ENCODE measurements at places on chromosomes 5 and 9.

- peak; percentile 39 for DNase-seq
Observed at GRCh38 chr5:80825786-80826460, 134.2 kb upstream of the RASGRF2 start.

GRCh38 chr5:178441486-178442270 lies 148.5 kb downstream of the COL23A1 start:
- no peak for DNase-seq

DNA sequence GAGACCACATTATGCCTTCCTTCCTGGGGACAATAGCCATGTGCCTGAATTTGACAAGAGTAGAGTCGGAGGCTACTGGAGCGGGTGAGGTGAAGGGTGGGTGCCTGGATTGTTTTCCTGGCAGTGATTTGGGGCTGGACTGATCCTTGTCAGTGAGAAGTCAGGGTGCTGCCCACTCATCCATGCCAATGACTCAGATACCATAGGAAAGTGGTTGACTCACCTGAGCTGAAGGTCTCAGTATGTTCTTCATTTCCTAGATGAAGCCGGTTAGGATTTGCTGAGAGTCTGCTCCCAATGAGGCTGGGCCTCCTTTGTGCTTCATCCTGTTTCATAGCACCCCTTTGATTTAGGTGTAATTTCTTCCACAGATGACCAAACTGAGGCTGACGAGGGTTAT lies 366.0 kb downstream of the KDM4C start:
- no peak for DNase-seq

GRCh38 chr5:34042321-34042720 lies 692 bp downstream of the C1QTNF3 start:
- DNase-seq, result peak; percentile 77

- DNase-seq, result no peak
Observed at GRCh38 chr5:107704681-107705401, 34.1 kb upstream of the EFNA5 start.

DNA sequence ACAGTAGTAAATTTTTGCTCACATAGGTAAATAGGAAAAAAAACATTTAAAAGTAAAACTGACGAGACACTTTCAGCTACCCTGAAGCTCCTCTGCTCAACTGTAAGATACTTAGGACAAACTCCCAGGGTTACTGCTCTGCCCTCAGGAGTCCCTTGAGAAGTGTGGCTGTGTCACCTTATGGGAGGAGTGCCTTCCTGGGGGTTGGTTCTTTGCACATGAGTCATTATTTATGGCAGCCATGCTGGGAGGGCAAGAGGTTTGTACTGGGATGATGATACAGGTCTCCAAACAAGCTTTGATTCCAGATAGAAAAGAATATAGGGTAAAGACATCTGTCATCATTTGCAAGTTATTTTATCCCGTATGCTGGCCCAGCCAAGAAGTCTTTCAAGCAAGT lies 45.9 kb downstream of the TTC1 start:
- DNase-seq, result no peak

- DNase-seq, result no peak
Observed at GRCh38 chr5:66519626-66520025, 76.6 kb upstream of the MAST4 start.

- no peak for DNase-seq
Observed at GRCh38 chr5:139668924-139669661, 20.9 kb downstream of the CXXC5 start.

GRCh38 chr5:135534609-135535419 lies 950 bp downstream of the NEUROG1 start:
- DNase-seq, result no peak

- no peak for DNase-seq
Observed at GRCh38 chr5:57398413-57399093, 84.1 kb downstream of the ACTBL2 start.

GRCh38 chr9:135110416-135110815 lies 22.9 kb downstream of the OLFM1 start:
- no peak for DNase-seq

- DNase-seq, result no peak
Observed at GRCh38 chr5:132655821-132656773, 1.9 kb upstream of the IL13 start.

DNA sequence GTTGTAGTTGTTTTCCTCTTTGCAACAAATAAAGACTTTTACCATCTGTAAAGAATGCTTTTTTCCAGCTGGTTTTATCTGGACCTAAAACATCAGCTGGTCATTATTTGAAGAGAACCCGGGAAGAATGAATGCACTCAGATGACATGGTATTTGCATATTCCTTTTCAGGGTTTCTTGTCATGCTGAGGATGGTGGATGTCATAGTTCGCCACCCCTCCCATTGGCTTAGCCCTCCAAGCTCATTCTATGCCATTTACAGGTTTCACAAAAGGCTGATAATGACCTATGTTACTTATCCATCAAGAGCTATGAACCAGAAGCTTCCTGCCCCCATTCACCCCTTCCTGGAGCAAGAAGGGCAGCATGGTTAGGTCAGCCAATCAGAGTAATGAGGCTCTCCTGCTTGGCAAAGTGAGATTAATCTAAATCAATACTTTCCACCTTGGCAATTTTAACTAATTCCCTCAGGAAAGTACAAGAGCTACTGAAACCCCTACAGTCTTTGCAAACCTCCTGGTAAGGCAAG lies 440.5 kb upstream of the TLE4 start:
- no peak for DNase-seq

DNA sequence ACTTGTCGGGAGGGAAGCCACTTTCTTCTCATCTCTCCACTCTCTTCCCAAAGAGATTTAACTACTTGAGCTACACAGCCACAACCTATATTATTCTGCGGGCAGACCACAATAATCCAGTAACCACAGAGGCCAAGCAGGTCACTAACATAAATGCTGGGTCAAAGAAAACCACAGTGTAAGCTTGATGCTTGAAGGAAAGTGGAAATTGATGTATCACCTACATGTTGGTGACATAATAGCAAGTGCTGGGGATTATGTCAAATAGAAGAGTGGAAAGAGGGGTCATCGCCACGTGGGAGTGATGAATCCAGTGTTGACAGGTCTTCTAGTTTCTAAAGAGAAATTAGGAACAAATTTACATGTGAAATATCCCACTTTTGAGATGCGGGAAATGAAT lies 40.9 kb downstream of the RFK start:
- DNase-seq, result no peak

GRCh38 chr9:6811436-6811835 lies 53.7 kb downstream of the KDM4C start:
- no peak for DNase-seq

GRCh38 chr5:72525816-72526215 lies 18.6 kb upstream of the ZNF366 start:
- DNase-seq, result no peak

DNA sequence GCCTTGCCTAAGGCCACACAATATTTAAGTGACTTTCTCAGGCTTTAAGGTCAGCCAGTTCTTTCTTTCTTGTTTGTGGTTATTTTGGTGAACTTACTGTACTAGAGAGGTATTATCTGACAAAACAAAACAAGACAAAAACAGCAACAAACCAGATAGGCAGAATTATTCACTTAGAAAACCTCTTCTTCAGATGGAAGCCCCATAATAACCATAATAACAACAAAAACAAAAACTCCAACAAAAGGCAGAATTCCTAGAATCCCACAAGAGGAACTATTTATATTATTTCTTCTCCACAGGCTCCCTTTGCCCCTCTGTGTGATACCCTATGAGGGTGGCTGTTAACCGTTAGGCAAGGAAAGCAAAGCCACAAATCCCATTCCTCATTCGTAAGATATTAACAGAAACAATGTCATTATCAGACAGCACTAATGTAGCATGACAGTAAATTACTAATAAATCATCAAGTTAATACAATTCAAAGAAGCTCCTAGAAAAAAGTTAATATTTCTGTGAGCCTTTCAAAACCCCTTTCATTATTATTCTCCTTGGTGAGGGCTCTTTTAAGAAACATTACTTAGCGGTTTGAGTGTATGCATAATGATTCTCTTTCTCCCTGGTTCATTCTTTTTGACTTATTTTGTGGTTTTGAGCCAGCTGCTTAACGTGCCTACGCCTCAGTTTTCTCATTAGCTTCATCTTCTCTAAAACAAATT lies 274.9 kb downstream of the EFNA5 start:
- no peak for DNase-seq

DNA sequence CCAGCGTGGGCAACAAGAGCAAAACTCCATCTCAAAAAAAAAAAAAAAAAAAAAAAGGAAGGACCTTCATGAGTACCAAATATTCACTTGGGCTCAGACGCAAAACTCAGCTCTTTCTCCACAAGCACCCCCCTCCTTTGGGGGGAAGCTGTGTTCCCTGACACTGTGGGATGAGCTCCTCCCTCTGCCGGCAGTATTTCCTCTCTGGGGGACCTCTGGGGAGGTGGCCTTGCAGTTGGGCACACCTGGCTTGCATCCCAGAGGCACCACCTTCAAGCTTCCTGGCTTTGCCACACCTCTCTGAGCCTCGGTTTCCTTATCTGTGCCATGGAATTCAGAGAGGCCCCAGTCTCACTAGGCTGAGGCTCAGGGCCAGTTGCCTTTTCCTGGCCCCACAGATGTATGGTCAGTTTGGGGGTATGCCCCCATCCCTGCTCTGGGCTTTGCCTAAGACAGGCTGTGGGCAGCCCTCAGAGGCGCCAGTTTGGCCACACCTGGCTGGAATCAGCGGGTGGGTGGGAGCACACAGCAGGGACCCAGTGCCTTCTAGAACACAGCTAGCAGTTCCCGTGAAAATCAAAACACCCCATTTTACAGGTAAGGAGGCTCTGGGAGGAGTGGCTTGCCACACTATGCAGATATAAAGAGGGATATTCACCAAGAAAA lies 157.5 kb upstream of the IER5L start:
- DNase-seq, result no peak

DNA sequence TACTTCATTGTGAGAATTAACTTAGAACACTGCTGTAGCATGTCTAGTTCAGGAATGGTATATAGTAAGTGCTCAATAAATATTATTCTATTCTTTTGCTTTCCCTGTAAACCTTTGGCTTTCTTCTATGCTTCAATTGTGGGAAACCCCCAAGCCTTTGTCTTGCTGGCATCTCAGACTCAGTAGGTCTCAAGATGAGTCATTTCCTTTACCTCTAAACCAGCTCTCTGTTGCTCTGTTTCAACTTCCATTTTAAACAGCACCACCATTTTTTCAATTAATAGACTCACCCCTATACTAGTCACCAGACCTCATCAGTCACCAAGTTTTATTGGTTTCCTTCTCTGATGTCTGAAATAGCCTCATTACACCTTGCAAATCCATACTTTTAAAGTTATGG lies 43.5 kb downstream of the DMAC1 start:
- DNase-seq, result no peak

GRCh38 chr5:81121273-81121672 lies 111.8 kb upstream of the CKMT2 start:
- no peak for DNase-seq

DNA sequence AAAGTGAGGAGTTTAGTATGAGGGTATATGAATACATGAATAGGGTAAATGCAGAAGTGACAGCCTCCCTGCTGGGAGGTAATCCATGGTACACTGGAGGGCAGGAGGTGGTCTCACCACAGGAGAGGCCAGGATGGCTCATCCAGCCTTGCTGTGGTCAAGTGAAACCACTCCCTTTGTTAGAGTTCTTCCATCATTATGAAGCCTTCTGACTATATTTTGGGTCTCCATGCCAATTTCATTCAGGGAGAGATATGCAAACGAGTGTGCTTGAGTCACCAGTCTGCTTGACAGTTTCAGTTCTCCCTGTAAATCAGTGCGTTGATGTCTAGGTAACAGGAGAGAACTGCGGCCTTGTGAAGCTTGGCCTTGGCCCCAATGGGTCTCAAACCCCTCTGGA lies 16.4 kb downstream of the PPP3R2 start:
- no peak for DNase-seq

DNA sequence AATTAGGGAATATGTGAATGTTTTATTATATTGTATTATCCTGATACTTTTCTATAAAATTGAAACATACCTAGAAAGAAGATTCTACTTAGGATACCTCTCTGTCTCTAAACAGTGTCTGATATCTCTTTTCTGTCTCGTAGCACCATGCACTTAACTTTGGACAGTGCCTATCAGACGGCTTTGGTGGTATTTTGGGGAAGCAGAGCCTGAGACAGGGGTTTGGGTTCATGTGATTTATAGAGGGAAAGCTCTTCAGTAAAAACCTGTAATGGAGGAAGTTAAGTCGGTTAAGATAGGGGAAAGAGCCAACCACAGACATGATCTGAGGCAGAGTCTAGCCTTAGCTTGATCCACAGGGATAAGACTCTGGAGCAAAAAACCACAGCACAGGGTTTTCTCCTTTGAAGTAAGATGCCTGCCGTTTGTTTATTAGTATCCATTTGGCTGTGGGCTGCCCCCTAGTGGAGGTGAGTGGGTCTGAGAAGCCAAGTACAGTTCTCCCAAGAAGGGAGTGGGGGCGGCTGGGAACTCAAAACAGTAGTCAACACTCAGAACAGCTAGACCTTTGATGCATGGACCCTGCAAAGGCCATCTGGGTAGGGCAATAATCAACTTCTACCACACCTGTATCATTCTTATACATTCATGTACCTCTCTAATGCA lies 141.2 kb upstream of the ASTN2 start:
- no peak for DNase-seq

DNA sequence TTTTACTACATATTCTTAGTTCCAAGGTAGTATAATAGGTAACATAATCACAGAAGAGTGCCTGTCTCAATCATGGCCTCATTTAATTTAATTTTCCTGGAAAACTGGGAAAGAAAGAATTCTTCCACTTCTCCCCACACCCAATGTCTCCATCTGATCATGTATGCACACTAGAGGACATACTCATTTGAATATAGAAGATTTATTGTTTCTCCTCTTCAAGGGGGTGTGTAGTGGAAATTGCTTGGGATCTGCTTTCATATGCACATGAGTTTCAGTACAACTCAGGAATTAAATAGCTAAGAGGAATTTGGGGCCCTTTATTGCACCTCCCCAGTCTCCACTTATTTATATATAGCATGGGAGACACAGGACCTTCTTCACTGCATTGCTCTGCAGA lies 285.1 kb downstream of the SH3GL2 start:
- DNase-seq, result no peak

- no peak for DNase-seq
Observed at GRCh38 chr5:147055850-147056566, 177.5 kb upstream of the PPP2R2B start.

DNA sequence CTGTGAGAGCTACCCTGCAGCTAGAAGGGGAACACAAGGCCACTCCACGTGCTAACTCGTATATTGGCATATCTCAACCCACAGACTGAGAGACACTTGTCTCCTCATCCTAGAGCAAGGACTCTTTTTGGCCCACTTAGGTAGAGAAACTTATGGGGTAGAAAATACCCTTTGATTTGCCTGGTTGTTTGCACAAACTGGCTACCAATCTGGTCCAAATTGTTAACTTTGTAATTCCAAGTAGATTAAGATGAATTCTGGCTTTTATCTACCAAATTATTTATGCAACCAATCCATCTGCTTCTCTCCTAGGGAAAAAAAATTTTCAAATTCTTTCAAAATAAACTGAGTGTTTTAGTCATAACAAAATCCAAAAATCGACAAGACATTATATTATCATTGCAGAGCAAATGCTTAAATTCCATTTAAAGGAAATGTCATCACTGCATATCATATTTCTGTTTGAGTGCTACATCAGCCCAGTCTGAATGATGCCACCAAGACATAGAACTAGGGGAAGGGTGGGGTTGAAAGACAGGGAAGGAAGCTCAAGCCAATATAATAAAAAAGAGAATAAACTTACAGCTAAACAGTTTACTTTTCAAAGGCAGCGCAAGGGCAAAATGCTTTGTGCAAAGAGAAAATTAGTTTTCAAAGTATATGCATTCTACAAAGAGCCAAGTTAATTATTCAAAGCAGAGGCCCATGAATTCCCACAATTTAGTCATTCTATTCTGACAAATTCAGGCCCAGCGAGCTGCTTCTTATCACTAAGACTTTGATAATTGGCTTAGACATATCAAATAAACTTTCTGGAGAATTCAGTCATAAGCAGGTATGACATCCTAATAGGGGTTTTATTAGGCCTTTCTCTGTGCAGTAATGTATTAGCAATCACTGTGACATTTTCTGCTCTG lies 198.0 kb downstream of the CAAP1 start:
- DNase-seq, result no peak
